ENCODE measurements at places on chromosomes 7 and 10.

GRCh38 chr10:58919927-58920654, 256.4 kb upstream of the PHYHIPL start:
- DNase-seq, result peak; percentile 79

DNA sequence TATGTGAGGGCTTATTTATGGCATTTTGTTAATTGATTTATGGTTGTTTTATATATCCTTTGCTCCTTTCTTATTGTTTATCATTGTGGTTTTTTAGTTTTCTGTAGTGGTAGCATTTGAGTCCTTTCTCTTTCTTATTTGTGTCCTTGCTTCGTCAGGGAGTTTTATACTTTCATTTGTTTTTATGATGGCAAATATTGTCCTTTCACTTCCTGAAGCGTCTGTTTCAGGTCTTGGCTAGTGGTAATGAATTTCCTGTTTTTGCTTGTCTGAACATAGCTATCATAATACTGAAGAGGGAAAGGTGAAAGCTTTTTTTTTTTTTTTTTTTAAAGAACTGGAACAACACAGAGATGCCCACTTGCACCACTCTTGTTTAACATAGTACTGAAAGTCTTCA, 228.2 kb downstream of the ATRNL1 start:
- no peak for DNase-seq

- DNase-seq, result no peak
These were observed 46.0 kb downstream of the HELLS start for GRCh38 chr10:94591461-94592205.

GRCh38 chr10:49177391-49178355, 10.5 kb downstream of the TMEM273 start:
- DNase-seq, result peak; percentile 95

GRCh38 chr7:30575910-30576309, 18.8 kb upstream of the GARS1 start:
- DNase-seq, result no peak

Measured in EL (cell line).